ENCODE measurements at places on chromosomes 4 and X. TPM values are rescaled to one million over a fixed set of nuclear protein-coding genes. Genes with fewer than 3 reads are reported as not detected.

Gene TEX13B
- total RNA-seq: not detected

Gene ANKRD50
- 0.15 TPM for total RNA-seq

Gene KIAA1210
- total RNA-seq: not detected

Gene MID1
- 0.20 TPM for total RNA-seq

Gene TRAM1L1
- total RNA-seq: not detected

- DNase-seq: no peak
Observed at GRCh38 chrX:75301060-75301459, 27.2 kb downstream of the UPRT start.

- no peak for DNase-seq
Observed at GRCh38 chr4:10135260-10135659, 18.7 kb upstream of the WDR1 start.

- no peak for DNase-seq
Observed at GRCh38 chr4:151675411-151675971, 85.3 kb downstream of the GATB start.

DNA sequence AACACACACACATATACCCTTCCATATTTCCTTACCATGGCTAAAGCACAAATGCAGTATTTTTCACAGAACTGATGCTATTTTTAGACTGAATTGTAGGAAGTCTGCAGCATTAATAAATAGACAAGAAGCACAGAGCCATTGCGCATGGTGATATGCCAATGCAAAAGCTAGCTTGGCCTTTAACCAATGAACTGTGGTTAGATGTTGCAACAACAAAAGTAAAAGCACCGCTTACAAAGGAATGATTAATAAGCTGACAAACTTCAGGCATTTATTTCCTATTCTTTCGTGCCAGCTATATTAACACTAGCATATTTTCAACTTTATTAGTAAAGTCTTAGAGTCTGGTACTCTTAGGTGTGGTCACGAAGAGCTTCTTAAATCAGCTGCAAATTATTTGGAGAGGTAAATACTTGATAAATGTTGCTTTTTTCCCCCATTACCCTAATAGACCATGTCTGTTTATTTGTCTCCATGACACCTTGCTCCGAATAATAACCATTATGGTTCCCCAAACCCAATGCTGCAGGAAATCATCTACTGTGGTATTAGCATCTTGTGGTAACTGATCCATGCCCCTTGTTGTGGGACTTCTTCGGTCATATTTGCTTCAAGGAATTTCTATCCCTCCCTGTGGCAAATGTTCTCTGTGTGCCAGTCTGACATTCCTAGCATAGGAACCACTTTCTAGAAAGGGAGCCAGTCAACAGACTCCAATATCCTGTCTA lies 306.1 kb upstream of the TAPT1 start:
- DNase-seq: no peak

DNA sequence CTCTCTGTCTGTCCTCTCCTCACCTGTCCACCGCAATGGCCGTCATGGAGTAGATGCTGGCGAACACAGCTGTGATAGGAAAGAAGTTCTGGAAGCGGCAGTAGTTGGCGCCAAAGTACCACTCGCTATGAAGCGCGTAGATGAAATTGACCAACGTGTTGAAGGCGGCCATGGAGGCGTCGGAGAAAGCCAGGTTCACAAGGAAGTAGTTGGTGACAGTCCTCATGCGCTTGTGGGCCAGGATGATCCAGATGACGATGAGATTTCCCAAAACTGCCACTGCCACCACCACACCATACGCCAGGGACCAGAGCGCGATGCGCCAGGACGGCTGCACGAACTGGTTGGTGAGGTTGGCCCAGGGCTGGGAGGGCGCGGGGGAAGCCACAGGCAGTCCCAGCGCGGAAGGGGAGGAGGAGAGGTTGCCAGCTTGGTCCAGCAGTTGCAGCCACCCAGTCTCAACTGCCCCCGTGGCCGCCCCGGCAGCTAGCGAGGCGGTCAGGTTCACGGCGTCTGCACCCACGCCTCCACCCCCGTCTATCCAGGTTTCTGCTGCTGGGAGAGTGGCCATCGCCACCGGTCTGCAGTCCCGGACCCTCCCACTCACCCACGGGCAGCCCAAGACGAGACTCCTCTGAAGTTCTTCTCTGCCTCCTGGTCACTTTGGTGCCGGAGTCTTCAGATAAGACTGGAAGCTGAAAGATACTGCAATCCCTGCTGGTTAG lies 518 bp downstream of the TACR3 start:
- DNase-seq: no peak

- DNase-seq: no peak
Observed at GRCh38 chr4:38152721-38153386, 192.7 kb downstream of the PTTG2 start.

DNA sequence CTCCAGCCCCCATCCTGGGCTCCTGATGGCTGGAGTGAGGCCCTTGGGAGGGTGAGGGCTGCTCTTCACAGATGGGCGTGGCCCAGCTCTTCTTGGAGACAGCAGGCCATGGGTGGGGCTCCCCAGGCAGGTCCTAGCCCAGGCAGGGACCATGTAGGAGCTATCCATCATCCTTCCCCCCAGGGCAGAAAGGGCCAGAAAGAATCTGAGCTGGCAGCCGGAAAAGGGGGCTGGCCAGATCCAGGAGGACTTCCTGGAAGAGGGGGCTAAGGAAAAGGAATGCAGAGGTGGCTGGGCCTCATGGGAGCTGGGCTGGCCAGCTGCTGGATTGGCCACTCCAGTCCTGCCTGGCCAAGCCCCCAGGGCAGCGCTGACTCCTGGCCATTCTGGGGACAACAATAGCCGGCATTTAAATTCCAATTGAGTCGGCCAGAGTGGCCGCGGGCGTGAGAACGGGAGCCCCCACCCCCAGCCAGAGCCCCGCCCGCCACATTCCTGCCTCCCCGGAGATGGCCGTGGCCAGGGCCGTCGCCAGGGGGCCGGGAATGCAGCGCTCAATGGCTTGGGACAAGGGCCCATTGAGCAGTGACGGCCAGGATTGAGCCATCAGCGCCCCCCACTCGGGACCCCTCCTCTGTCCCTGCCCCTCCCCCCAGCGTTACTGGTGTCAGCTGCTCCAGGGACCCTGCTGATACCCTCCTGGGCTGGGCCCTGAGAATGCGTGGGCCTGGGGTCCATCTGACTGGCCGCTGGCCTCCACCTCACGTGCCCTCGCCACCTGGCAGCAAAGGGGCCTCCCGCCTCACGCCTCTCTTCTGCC lies 15.1 kb upstream of the FGFR3 start:
- DNase-seq: no peak

Measured in activated CD8-positive, alpha-beta memory T cell treated with anti-CD3 and anti-CD28 coated beads, Interleukin-2, amount 10 ng/mL, durations not matched to agents 7 days and 5 days (primary cell).